Jurkat, Clone E6-1 (cell line): ENCODE measurements at places on chromosomes 1 and 21.

GRCh38 chr1:241658081-241658793, 6.2 kb downstream of the WDR64 start:
- no peak for DNase-seq

GRCh38 chr1:60935599-60936110, 146.7 kb upstream of the NFIA start:
- no peak for DNase-seq

DNA sequence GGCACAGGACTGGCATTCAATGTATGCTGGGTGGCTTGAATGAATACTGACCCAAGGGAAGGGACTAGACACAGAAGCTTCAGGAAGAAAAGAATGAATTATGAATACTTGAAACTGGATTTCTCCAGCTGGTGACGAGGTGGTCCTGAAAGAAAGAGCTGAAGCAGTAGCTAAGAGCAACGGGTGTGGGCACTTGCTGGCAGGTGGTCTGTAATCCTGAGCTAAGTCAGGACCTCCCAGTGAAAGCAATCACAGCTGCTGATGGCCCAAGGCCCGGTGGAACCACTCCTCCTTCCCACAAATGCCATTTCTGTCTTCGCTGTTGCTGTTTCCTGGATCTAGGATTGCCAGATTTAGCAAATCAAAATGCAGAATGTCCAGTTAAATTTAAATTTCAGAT, 47.0 kb downstream of the NEK2 start:
- no peak for DNase-seq

- peak; percentile 87 for DNase-seq
Observed at GRCh38 chr21:46184625-46185555, 631 bp upstream of the SPATC1L start.

DNA sequence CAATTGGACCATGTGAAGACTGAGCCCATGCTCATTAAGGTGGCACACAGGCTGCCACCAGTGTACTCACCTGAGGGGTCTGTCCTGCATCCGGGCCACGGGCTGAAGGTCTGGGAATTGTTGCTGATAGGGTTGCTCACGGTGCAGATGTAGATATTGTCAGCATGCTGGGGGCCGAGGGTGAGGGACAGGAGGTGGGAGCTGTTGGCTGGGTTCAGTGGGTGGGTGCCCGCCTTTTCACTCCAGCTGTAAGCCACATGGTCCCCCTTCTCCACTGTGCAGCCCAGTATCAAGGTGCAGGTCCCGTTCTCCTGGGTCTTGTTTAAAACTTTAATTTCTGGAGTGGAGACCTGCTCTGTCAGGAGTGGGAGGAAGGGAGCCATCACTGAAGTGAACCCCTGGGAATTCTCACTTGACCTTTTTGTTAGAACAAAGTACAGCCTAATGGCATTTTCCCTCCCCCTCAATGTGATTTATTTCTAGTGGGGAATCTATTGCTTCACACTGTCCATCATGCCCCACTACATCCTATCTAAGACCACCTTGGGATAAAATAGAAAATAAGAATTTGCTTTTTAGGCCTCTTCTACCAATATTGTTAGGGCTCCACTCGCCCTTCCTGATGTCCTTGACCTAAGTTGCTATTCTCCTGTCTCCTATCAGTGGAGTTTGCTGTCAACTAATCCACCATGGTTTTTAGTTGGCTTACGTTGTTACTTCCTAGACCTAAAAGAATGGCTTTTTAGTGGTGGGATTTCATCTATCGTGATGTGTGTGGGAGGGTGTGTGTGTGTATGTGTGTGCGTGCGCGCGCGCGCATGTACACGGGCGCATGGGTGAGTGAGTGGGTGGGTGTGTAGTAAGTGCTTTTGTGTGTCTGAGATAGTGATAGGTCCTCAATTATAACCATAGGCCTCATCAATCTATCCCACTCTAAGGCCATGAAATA, 12.0 kb downstream of the SLAMF1 start:
- no peak for DNase-seq

- DNase-seq: no peak
Observed at GRCh38 chr1:20361401-20361800, 70.7 kb downstream of the VWA5B1 start.

DNA sequence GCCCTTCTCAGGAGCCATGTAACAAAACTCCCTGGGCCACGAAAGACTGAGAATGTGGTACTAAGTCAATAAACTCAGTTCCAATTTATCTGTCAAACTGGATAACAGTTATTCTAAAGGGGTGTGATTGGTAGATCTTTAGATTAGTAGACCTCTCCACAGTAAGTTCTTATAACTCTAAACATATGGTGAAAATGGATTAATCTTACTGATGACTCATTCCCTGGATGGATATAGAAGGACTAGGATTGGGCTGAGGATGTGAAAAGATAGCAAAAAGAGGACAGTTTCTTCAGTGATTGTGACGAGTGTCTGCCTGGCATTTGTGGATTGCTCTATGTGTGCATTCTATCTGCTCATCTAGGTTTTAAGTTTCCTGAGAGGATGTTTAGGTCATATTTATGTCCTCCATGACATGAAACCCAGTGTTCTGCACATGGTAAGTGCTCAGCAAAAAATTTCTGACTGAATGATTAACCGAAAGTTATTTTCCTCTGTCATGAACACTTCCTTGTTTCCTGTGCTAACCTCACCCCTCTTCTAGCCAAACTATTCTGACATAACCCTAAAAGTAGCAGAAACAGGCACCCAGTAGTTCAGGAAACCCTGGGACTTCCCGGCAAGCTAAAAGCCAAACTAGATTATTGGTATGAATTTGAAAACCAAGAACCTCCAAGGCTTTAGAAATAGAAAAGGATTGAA, 397.5 kb upstream of the PLXNA2 start:
- DNase-seq: no peak

DNA sequence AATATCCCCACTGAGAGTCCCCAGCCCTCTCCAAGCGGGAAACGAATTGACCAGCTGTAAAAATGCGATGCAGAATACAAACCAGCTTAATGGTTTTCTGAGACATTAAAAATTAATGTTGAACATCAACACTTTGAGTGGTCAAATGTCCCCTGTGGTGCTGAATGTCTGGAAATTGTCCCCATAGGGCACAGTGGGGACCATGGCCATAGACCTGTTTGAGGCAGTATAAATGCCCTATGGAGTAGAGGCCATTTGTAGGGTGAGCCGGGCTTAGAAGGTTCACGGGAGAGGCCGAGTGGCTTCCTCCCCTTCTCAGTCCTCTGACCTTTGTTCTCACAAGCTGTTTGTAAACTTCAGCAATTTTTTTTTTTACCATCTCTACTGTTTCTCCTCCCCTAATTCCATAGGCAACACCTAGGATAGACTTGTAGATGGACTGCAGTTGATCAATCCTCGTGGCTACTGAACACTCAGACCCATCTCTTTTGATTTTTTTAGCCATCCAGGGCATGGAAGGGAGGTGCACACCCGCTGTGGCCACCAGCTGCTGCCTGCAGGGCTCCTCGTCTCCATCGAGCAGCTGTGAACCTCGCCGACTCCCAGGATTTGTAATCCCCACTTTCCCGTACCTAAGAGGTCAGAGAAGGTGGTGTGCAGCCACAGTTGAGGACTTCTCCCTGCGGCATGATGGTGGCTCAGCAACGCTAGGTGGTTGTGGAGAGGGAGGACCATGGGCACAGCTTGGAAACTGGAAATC, 41.0 kb downstream of the KAZN start:
- no peak for DNase-seq

DNA sequence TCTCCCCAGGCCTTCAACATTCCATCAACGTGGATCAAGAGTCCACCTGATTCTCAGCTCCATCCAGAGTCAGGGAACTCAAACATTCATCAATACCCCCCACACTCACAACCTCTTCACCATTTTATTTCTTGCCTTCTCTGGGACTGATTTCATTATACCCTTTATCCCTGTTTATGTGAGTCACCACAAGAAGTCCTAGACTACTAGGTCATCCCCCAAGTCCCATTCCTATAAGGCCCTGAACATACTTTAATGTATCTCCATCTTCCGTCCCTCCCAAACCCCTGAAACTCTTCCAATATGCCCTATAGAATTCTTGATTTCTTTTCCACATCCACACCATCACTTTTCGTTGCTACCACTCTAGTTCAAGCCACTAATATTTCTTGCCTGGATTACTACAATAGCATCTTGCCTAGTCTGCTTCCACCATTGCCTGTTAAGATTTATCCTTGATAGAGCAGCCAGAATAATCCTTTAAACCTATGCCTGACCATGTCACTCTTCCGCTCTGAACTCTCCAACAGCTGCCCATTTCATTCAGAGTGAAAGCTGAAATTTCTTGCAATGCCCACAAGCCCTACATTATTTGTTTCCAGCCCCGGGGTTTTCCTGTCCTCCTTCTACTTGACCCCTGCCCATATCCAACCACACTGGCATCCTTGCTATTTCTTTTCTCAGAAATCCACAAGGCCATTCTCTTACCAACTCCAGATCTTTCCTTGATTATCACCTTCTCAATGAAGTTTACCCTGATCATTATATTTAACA, 9.4 kb upstream of the SAMD13 start:
- DNase-seq: no peak

- no peak for DNase-seq
Observed at GRCh38 chr1:86389307-86389706, 6.8 kb downstream of the ODF2L start.

- no peak for DNase-seq
Observed at GRCh38 chr1:100578201-100578600, 40.3 kb downstream of the GPR88 start.

DNA sequence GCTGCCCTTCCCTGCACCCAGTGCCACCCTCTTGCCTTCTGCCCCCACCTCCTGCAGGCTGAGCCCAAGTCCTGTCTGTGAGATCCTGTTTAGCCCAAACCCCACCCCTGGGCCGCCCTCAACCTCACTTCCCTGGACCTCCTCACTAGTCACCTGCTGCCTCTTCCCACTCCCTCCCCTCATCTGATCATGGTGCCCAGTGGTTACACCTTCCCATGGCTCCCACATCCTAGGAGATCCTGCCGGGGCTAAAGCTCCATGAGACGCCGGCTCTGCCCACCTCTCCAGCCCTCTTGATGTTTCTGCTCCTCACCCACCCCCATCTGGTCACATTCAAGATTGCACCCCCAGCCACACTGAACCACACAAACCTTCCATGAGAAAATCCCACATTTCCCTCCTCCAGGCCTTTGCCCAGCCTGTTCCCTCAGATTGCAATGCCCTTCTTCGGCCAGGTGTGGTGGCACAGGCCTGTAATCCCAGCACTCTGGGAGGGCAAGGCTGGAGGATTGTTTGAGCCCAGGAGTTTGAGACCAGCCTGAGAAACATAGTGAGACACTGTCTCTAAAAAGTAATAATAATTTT, 17.0 kb downstream of the TTC39A start:
- no peak for DNase-seq

DNA sequence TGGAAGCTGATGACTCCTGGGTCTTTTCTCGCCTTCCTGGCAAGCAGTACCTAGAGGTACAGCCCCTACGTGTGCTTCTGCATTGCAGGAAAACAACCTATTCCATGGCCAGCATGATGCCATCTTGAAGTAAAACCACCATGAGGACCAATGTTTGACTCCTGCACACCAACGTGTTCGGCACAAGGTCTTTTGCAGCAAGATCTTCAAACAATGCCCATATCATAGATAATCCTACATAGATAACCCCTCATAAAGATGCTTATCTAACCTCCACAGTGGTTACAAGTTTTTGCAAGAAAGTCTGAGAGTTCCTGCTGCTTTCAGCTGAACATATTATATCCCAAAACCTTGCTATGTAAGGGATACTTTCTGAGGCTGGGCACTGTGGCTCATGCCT, 141.1 kb upstream of the MAP1LC3C start:
- DNase-seq: no peak

DNA sequence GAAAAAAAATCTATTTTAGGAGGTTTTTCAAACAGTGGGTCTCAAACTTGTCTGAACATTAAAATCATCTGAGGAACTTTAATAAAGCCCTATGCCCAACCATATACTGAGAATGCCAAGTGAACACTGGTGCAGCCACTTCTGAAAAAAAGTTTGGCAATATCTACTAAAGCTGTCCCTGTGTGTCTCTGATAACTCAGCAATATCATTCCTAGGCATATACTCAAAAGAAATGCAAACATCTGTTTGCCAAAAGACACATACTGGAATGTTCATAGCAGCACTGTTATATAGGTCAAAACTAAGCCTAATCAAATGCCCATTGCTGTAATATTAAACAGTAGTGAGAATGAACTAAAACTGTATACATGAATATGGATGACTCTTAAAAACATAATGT, 74.2 kb upstream of the RGS4 start:
- DNase-seq: no peak

DNA sequence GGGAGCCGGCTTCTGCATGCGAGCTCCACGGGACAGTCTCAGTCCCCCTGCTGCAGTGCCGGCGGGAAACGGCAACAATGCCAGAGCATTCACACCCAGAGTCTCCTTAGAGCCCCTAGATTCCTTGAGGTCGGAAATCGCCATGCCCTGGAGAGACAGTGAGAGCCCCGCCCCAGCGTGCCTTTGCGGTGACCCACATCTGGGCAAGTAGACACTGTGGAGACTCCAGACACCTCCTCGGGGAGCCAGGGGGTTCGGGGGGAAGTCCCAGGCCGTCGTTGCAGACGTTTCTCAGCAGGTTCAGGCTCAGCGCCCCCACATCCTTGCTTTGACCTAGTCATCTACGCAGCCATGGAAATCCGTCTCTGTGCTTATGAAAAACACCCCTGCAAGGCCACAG, 81.3 kb upstream of the ARHGEF16 start:
- DNase-seq: no peak

GRCh38 chr1:47684518-47684917, 246.7 kb downstream of the FOXD2 start:
- no peak for DNase-seq

DNA sequence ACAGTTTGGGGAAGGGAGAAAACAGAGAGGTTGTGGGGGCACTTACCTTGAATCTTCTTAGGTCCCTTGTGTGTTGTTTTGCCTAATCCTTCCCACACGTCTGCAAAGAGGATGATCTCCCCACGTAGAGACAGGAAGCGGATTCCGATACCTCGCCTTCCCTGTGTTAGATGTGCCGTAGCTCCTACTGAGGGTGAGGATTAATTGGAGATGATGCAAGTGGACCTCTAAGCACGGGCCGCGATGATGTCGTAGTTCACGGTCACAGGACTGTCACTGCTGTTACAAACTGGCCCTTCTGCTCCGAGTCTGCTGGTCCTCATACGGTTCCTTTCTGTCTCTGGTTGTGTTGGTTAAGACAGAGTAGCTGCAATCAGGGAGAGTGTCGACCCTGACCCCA, 27.7 kb downstream of the GALNT2 start:
- DNase-seq: no peak

DNA sequence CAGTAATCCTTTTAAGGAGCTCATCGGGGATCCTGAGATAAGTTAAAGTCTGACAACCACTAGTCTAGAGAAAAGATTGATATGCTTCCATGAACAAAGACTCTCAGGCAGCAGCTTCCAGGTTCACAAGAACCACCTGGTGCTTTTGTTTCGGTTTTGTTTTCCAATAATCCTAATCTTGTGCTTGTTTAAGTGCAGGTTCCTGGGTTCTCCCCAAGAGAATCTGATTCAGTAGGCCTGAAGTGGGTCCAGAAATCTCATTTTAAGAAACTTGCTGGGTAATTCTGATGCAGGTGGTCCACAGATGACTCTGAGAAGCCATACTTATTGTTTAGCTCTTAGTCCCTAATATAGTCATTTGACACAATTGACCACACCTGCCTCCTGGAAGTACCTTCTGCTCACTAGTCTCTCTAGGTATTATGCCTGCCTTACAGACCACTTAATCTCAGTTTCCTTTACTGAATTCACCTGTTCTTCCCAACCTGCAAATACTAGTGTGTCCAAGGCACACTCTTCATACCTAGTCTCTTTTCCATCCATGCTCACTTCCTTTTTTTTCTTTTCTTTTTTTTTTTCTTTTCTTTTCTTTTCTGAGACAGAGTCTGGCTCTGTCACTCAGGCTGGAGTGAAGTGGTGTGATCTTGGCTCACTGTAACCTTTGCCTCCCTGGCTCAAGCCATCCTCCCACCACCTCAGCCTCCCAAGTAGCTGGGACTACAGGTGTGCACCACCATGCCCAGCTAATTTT, 20.5 kb upstream of the FRRS1 start:
- DNase-seq: no peak
